ENCODE measurements at places on chromosomes 13 and 19. TPM values are rescaled to one million over a fixed set of nuclear protein-coding genes. Genes with fewer than 3 reads are reported as not detected.

Gene SIGLECL1
- polyA plus RNA-seq = not detected

GRCh38 chr13:78401873-78402707 lies 201.3 kb downstream of the POU4F1 start:
- DNase-seq = no peak

DNA sequence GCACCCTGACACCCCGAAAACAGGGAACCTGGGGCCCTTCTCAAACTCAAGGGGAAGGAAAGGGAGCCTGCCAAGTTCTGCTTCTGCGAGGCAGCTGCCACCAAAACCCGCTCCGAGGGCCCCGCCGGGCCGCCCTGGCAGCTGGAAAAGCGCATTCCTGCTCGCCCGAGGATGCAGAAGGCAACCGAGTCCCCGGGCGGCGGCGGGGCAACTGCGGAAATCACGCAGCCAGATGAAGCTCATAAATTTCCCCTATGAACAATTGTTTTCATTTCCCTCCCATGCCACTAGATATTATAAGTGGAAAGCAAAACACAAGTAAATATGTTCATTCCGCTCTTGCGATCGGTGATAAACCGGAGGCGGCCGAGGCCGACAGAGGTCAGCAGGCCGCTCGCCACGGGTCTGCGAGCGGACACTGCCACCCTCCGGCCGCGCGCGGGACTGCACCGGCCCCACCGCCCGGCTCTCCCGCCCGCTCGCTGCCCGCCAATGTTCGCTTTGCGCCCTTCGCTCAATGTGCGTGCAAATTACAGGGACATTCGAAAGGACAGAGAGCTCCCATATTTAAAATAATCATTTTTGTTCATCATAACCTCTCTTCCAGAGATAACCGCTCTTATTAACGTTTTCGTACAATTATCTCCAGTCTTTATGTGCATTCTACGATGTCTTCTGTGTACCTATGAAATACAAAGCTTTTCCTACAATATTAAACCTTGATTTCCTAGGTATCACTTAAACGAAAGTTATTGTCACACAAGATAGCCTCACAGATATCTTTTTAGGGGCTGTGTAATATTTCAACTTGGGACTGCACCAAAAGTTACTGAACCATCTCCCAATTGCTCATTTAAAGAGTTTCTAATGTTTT lies 120.8 kb upstream of the ZNF507 start:
- DNase-seq = peak; percentile 40

Gene ATP4B
- 0.33 TPM for polyA plus RNA-seq

DNA sequence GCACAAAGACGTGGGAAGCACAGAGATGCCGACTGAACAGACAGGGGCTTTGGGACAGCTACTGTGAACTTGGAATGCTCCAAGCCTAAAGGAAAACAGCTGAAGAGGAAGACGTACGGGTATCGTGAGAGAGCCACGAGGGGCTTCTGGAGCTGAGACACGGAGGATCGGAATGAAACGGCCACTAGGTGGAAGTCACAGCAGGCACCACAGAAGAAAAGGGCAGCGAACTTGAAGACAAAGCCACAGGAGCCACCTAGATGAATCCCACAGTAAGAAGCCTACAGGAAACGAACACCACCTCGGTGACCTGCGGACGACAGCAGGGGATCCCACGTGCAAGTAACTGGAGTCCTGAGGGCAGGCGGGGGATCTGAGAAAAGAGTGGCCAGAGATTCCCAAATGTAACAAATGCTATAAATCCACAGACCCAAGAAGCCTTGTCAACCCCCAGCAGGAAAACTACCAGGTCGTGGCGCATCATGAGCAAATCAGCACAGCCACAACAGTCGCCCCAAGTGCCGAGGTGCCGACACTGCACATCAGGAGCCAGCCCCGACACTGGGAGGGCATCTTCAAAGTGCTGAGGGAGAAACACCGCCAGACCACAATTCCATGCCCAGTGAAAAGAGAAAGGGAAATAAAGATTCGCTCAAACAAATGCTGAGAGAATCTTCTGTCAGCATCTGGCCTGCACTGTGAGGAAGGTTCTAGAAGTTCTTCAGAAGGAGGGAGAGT lies 39.3 kb upstream of the ISYNA1 start:
- DNase-seq = no peak

GRCh38 chr19:1066748-1067340 lies at the start of gene ARHGAP45:
Gene ARHGAP45, plus strand, starts transcription at chr19:1067167. Its CDS starts 239 bp downstream, at chr19:1067406.
- no peak for DNase-seq

Measured in left kidney (tissue), 8 donors.